ENCODE measurements at places on chromosomes 3 and 15.

GRCh38 chr3:156655819-156656550 is 18.4 kb upstream of the TIPARP start:
- no peak for DNase-seq

DNA sequence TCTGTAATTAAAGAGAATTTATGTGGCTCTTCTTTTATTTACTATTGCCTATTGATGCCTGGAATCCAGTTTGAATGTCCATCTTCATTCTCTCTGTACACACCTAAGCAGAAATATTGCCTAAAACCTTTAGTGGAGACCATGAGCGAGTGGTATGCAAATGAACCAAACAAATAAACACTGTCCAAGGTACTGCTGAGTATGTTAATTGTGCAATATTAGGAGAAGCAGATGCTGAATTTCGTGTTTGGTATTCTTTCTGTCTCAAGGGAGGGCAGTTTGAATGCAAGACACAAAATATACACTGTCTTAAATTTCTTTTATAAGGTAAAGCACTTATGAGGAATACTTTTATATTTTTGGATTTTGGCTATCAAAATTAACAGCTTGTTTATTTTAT is 440.9 kb downstream of the RBMS3 start:
- no peak for DNase-seq

- no peak for DNase-seq
Observed at GRCh38 chr3:42036483-42036823, 54.7 kb upstream of the TRAK1 start.

GRCh38 chr3:50341537-50341936 is 901 bp upstream of the RASSF1 start:
- no peak for DNase-seq

DNA sequence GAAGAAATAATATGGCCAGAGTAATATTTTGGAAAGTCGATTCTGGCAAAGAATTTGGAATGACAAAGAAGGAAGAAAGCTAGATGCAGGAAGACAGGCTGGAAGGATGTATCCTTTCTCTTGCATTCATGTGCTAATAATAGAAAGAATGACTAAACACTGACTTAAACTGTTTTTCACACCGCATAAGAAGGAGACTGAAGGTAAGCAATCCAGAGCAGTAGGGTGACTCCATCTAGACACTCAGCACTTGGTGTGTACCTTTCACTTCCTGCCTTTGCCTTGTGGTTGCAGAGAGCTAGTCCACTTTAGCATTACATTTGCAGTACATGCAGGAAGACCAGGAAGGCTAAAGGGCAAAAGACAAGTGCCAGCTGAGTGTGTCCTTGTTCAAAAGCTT is 234.6 kb downstream of the RBMS3 start:
- DNase-seq = no peak

GRCh38 chr15:57306161-57306943 is 70.0 kb upstream of the CGNL1 start:
- peak; percentile 89 for DNase-seq

DNA sequence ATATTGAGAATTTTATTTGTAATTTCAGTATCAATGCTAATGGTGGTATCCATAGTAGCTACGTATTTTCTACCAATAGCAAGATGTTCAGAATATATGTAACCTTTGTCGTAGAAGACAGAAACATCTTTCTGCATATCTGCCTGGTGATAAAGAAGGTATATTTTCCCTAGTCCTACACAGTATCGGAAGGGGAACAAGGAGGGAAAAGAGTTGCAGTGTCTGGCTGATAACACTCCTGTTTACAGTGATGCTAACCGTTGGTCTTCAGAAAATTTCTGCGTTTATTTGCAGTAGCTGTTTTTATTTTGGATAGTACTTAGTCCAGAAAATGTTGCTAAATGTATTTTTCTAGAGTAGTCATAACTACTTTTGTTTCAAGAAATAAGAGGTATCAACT is 25.2 kb downstream of the TSC22D2 start:
- no peak for DNase-seq

GRCh38 chr15:63497642-63498467 is 6.5 kb upstream of the USP3 start:
- no peak for DNase-seq

- DNase-seq = peak; percentile 4
Observed at GRCh38 chr3:147890114-147890513, 480.9 kb downstream of the ZIC1 start.

GRCh38 chr3:171407759-171408158 is 52.4 kb downstream of the TNIK start:
- no peak for DNase-seq

Data from GM19239 (cell line).